ENCODE measurements at places on chromosomes 16 and 17.

GRCh38 chr17:62668091-62668804 is 40.8 kb downstream of the MRC2 start:
- no peak for DNase-seq

DNA sequence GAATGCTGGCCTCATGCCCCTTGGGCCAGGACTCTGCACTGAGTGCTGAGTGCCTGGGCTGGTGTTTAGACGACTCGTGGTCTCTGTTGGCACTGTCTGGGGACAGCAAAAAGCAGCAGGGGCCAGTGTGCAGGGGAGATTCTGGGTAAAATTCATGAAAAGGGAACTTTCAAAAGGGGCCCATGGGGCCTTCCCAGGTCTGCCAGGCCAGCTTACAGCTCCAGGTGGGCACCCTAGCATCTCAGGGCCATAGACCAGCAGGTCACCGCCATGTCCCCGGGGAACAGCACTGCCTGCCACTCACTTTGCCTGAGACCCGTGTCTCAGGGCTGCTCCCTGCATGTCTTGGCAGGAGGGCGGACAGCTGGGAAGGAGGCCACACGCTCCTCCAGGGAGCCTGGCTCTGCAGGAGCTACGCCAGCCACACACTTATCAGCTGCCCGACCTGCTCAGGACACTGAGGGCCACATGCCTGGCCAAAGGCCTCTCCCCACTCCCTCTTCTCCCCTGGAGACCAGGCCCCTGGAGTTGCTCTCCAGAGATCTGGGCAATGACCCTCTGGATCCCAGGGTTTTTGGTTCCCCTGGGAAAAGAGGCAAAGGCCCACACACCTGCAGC is 8.8 kb upstream of the FASN start:
- no peak for DNase-seq

DNA sequence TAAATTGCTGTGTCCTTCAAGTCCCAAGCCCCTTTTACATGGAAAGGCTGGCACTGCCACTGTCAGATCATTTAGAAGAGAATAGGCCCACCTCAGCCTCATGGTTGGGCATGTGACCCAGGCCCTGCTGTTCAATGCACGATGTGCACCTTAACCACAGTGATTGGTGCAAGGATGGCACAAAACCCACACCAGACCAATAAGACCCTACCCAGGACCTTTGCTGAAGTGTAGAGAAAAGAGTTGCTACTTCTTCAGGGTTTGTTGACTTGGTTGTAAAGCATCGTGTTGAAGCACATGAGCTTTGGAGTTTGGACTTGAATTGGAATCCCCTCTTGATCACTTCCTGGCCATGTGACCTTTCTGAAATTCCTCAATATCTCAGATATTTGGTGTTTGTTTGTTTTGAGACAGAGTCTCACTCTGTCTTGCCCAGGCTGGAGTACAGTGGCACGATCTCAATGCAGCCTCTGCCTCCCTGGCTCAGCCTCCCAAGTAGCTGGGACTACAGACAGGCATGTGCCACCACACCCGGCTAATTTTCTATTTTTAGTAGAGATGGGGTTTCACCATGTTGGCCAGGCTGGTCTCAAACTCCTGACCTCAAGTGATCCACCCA is 24.8 kb downstream of the DNAJA2 start:
- no peak for DNase-seq

GRCh38 chr16:59701963-59702930 is 968.1 kb upstream of the GOT2 start:
- DNase-seq = no peak

DNA sequence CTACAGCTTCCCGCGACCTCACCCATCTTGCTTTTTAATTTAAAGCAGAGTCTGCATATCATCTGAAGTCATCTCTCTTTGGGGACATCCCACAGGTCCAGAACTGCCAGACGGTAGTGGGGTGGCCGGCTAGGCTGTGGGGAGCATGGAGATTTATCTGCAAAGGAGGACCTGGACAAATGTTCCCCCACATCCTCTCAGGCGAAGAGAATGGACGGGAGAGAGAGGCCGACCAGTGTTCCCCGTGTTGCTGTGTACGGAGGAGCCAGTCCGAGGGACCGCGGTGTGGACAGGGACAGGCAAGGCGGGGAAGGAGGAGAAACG is 665 bp upstream of the MT1M start:
- DNase-seq = no peak

All from stimulated activated CD4-positive, alpha-beta T cell treated with anti-CD3 and anti-CD28 coated beads, Interleukin-4, amount 100 ng/mL, for 24 hours (primary cell).